ENCODE measurements at places on chromosomes 1 and 21.

DNA sequence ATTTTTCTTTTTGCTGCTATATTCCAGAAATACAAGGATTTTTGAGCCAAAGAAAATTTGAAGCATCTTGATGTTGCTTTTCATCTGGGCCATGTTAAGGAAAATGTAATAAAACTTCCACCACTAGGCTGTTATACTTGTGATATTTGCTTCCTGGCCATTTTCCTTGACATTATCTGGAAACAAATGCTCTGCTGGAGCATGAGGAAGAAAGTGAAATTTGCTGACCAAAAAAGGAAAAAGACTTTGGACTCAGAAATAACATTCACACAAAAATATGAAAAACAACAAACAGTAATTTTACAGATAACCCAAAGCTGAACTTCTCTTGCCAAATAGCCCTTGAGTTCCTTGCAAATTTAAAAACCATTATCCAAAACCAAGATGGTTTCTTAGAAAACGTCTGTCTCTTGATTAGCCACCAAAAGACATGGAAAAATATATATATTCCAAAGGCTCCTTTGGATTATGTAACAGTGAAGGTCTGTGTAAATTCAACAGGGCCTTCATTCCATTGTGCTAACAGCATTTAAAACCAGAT, 344.5 kb downstream of the LMX1A start:
- DNase-seq, result no peak

- DNase-seq, result no peak
Observed at GRCh38 chr1:106964495-106964894, 92.0 kb upstream of the PRMT6 start.

GRCh38 chr1:224253721-224254120, 70.7 kb downstream of the DEGS1 start:
- DNase-seq, result no peak

DNA sequence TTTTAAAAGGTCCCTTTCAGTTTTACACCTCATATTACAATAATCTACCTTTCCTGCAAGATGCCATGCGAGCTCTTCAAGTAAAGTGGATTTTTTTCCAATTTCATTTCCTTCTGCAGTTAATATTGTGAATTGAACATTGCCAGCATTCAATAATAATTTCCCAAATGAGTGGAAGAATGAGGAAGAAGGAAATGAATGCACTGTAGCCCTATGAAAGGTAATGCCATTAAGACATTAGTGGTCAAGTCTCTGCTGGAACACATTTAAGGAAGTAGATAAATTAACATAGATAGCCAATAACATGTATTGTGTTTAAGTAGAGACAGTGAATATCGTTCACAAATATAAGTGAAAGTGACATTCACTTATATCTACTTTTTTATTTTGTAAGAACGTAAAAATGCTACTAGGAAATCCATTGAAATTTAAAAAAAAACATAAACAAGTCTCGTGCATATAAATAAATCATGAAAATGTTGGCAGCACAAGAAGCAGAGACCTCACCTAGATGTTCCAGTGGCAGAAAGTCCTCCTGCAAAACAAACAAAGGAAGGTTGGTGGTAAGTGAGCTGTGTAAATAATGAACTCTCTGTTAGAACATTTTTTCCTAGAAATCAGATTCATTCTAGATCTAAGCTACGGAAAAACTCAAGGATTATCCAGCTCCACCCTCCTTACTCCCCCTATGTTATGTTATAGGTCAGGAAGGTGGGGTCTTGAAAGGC, 17.7 kb downstream of the FCRL3 start:
- no peak for DNase-seq

DNA sequence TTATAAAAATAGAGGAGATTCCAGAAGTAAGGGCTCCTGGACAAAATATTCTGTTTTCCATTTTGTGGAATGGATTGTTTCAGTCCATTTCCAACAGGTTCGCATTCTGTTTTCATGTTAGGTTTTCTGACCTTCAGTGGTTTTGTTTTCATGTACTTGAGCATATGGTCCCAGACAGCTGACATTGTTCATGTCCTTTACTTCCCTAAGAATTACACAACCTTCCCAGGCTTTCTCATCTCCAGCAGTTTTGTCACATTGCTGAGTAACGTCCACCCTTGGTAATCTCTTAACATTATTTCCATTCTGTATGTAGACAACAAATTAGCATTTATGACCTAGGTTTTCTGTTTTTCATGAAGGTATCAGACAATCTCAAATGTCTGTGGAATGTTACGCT, 21.0 kb upstream of the ERRFI1 start:
- DNase-seq, result no peak

- no peak for DNase-seq
Observed at GRCh38 chr1:15432324-15432723, 5.9 kb upstream of the CTRC start.

GRCh38 chr1:54117815-54118563, 34.8 kb downstream of the CDCP2 start:
- no peak for DNase-seq

DNA sequence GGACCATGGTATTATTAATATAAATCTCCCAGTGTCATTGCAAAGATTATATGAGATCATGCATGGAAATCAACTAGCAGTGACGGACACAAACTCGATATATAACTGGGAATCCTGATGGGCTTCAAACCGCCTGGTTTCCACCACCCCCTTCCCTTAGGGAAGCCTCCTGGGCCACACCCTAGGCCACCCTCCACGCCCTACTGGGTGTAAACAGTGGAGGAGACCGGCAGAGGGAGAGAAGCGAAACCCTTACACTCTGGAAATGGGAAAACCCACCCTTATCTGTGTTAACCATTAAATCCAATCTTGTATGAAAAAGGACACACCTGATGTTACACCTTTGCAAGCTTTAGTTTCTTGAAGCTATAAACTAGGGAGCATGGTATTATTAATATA, 595 bp upstream of the ZNHIT6 start:
- no peak for DNase-seq

- DNase-seq, result no peak
Observed at GRCh38 chr1:219798283-219799030, 129.9 kb downstream of the SLC30A10 start.

GRCh38 chr1:21815724-21816321, 3.8 kb downstream of the LDLRAD2 start:
- DNase-seq, result no peak
